ENCODE measurements at places on chromosomes 5 and 9.

DNA sequence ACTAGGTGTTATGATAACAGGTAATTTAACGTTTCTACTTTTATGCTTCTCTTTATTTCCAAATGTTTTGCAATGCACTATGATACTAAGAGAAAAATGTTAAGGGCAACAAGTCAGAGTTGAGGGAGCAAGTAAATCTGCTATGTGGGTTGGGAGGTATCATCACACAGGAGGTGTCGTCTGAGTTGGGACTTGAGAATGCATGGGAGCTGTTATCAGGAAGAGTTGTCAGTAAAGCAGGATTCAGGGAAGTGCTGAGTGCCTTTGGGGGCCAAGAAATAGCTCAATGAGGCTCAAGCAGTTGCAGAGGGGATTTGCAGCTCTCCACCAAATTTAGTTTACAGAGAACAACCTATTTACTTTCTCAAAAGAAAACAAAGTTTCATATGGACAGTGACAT is 108.0 kb downstream of the PPP2R2B start:
- DNase-seq: no peak

DNA sequence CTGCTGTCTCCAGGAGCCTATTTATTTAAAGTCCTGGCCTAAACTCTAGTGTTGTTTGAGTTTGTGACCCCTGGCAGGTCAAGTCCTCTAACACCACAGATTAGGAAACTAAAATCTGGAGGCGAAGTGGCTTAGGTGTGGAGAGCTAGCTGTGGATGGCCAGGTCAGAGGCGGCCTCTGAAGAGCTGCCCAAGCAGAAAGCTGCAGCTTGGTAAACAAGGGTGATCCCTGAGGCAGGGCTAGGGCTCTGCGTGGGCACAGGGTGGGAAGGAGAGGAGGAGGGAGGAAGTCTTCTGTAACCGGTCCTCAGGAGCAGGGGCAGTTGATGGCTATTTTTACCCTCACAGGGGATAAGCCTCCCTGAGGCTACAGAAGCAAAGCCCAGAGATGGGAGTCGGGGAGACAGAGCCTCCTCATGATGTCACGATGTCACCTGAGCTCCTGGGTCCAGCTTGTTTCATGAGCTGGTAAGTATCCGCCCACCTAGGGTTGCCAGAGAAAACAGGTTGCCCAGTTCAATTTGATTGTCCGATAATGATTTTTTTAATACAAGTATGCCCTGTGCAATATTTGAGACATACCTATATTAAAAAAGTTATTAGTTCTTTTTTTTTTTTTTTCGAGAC is 25.9 kb upstream of the BOD1 start:
- no peak for DNase-seq

DNA sequence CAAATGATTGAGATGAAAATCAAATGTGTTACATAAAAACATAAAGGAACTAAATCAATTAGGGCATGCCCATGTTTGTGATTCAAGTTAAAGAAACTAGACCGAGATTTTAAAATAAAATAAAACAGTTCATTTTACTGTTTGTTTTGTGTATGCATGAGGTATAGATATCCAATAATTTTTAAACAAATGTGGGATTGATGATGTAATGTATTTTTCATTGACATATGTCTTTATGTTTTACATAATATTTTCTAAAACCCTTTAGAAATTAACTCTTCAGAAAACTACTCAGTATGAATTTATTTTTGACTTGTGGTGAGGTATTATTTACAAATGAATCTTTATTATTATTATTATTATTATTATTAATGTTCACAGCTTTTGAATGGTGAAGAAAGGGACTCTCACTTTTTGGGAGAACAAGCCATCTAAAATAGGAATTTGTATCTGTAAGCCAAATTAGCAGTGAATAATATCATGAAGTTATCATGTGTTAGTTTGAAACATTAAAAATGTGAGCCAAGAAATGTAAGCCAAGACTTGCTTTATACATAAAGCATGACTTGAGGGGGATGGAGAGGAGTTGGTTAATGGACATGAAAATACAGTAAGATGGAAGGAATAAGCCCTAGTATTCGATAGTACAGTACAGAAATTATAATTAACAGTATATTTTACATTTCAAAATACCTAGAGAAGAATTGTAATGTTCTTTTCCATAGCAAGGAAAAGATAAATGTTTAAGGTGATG is 355.0 kb downstream of the CDH10 start:
- no peak for DNase-seq

DNA sequence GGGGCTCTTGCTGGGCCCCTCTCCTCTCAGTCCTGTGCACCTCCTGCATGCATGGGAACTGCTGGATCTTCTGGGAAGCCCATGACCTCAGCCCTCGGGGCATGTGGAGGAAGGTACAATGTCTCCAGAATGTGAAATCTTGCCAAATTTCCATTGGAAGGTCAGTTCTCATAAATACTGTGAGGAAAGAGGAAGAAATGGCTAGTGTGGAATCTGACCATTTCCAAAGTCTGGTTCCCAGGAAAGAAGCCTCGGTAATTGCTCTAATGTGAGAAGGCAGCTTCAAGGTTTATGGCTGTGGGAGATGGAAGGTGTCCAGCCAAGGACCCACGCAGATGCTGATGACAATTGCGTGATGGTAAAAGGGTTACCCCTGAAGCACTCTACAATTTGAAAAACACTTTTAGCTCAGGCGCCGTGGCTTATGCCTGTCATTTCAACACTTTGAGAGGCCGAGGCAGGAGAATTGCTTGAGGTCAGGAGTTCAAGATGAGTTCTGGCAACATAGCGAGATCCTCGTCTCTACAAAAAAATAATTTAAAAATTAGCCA is 8.1 kb upstream of the IL17B start:
- DNase-seq: no peak

DNA sequence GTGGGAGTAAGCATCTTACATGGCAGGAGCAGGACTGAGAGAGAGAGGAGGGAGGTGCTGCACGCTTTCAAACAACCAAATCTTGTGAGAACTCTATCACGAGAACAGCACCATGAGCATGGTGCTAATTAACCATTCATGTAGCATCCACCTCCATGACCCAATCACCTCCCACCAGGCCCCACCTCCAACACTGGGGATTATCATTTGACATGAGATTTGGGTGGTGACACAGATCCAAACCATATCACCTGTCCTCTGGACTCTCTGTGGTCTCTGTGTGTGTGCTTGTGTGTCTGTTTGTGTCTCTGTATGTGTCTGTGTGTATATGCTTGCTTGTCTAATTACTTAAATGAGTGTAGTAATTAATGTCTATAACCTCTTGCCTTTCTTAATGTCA is 31.1 kb downstream of the SEC61B start:
- DNase-seq: no peak

GRCh38 chr5:172748341-172748843 is 22.6 kb downstream of the DUSP1 start:
- DNase-seq: no peak
